ENCODE measurements at places on chromosomes 3 and 15. TPM values are rescaled to one million over a fixed set of nuclear protein-coding genes. Genes with fewer than 3 reads are reported as not detected.

Gene LRRIQ4
- 0.06 TPM for total RNA-seq

Gene SYNM
- total RNA-seq: 57.9 TPM

Gene CASR
- total RNA-seq: not detected

Gene SV2B
- not detected for total RNA-seq

Gene IL5RA
- not detected for total RNA-seq
